Psoas muscle (tissue), 8 donors: ENCODE measurements at places on chromosomes 6 and 20.

GRCh38 chr20:12914804-12915203 is 94.0 kb upstream of the SPTLC3 start:
- DNase-seq = no peak

DNA sequence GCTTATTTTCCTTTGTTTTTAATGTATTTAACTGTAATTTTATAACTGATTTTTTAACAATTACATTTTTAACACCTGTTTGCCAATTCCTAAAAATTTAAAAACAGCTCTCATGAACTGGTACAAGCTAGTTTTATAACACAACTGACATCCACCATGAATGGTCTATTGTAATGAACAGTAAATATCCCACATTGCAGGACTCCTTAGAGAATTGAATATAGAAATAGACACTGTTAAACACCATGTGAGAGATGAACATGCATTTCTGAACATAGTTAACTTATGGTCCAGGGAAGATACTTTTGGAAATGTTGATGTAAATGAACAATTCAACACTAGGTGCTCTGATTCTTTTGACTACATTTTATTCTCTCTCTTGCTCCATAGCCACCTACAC is 195.1 kb upstream of the GMDS start:
- no peak for DNase-seq

DNA sequence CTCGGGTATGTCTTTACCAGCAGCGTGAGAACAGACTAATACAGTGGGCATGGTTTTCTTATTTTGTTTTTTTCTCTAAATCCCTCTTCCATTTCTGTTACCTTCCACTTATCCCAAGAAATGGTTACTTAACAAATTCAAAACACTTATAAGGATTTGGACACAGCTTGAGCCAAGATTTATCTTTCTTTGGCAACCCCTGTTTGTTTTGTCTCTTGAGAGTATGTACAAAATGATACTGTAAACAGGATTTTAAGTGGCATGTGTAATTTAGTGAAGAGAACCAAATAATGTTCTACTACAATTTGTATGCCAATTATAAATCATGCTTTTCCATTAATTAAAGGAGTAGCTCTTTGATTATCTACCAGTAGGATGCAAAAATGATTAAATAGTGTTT is 51.4 kb downstream of the PPP1R14C start:
- no peak for DNase-seq

- DNase-seq = no peak
Observed at GRCh38 chr20:7375905-7376304, 564.4 kb downstream of the HAO1 start.

GRCh38 chr6:161401587-161402309 is 127.9 kb upstream of the AGPAT4 start:
- no peak for DNase-seq

- DNase-seq = no peak
Observed at GRCh38 chr20:46802722-46803121, 91.9 kb upstream of the EYA2 start.

DNA sequence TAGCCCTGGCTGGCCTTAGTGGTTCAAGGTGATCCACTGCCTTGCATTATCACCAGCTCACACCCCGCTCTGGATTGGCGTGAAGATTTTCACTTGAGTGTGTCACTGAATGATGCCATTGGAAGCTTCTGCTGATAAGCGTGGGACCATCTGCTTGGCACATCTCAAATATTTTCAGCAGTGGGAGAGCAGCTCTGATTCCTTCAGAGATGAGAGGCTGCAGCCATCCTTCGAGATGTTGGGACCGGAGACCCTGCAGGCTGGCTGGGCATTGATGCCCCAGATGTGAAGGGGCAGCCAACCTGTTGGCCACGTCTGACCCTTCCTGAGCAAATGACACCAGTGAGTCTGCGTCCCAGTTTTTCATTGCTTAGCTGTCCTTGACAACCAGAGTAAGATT is at the start of gene MAS1:
MAS1 (plus strand) TSS at position 197 of the 400 bp plus-strand sequence. CDS start 15,968 bp downstream, outside the sequence.
- DNase-seq = no peak

- no peak for DNase-seq
Observed at GRCh38 chr20:39453890-39454289, 491.7 kb downstream of the DHX35 start.
